ENCODE measurements at places on chromosomes 6 and 20.

DNA sequence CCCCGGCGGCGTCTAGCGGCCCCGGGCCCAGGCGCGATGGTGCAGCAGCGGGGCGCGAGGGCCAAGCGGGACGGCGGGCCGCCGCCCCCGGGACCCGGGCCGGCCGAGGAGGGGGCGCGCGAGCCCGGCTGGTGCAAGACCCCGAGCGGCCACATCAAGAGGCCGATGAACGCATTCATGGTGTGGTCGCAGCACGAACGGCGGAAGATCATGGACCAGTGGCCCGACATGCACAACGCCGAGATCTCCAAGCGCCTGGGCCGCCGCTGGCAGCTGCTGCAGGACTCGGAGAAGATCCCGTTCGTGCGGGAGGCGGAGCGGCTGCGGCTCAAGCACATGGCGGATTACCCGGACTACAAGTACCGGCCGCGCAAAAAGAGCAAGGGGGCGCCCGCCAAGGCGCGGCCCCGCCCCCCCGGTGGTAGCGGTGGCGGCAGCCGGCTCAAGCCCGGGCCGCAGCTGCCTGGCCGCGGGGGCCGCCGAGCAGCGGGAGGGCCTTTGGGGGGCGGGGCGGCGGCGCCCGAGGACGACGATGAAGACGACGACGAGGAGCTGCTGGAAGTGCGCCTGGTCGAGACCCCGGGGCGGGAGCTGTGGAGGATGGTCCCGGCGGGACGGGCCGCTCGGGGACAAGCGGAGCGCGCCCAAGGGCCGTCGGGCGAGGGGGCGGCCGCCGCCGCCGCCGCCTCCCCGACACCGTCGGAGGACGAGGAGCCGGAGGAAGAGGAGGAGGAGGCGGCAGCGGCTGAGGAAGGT, 715 bp downstream of the SOX12 start:
- peak; percentile 71 for DNase-seq

- no peak for DNase-seq
Measured at GRCh38 chr6:69105288-69105687, 470.2 kb downstream of the ADGRB3 start.

DNA sequence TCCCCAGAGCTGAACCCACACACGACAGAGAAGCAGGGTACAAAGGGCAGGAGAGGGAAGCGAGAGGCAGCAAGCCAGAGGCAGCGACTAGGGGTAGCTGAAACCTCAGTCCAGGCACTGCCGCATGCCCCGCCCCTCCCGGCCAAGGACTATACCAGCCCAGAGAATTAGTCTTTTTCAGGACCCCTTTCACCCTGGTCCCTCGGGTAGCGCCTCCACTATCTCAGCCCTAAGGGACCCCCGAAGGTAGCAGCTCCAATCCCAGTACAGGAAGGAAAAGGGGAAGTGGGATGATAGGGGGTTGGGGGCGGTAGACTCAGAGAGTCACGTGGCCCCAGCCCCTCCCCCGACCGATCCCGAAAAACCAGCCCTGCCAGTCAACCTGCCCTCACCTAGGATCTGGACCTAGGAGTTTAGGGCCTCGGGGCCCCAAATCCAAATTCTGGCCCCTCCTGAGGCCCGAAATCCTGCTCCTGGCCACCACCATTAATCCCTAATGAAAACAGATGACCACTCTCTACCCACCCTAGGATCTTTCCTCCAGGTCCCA, 1.3 kb downstream of the RGL2 start:
- DNase-seq = no peak

DNA sequence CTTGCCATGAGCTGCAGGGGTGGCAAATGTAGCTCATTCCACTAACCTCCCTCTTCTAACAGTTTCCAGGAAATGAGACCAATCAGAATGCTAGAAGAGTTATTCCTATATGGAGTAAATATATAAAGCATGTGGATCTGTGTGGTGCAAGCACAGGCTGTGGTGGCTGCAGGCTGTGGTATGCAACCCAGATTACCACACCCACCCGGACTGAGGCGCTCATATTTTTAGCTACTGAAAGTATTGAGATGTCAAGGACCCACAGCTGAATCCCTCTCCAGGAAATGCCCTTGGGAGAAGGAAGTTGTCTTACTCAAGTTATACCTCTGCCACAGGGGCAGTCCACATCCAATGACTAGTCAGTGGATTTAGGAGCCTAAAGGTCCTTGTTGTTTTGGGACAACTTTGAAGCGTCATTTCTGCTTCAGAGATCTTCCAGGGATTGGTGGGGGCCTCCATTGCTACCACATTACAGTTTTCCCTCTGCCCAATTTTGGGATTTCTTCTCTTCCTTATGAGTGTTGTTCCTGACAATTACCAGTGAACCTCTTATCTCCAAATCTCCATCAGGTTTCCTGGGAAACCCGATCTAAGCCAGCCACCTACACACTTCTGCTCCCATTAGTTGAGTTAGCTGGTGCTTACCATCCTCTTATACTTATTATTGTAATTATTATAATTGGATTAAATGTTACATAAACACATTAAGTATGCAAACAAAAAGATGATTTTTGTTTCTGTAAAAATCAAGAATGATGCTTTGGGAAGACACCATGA, 12.1 kb upstream of the REPS1 start:
- DNase-seq = no peak

GRCh38 chr6:54698974-54699373, 147.6 kb upstream of the FAM83B start:
- no peak for DNase-seq

DNA sequence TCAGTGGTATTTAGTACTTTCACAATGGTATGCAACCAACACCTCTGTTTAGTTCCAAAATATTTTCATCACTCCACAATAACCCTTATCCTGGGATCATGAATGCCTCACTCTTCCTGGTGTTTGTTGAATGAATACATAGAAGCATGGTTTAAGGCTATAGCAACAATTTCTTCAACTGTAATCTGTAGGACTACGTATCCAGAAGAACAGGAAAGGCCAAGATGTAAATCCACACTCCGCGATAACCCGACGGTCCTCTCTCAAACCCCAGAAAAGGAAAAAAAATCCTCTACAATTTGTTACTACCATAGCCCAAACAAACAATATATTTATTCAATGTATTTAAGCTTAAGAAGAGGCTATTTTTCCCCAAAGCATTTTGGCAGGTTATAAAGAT, 141.4 kb upstream of the SALL4 start:
- DNase-seq = no peak

DNA sequence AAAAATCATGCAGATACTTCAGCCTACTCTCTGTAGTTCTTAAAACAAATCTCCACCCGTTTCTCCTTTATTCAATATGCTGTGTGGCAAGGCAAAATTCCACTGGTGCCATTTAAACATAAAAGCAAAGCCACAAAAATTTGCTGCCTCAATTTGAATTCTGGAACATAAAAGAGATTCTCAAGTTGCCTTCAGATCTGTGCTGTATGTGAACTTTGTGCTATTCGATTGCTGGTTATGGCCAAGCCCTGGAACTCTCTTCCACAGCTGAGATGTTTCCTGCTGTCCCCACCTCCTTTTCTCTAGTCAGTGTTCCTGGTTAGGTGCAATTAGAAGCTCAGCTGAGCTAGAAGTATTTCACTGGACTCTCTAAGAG, 395.3 kb upstream of the BTBD3 start:
- no peak for DNase-seq

DNA sequence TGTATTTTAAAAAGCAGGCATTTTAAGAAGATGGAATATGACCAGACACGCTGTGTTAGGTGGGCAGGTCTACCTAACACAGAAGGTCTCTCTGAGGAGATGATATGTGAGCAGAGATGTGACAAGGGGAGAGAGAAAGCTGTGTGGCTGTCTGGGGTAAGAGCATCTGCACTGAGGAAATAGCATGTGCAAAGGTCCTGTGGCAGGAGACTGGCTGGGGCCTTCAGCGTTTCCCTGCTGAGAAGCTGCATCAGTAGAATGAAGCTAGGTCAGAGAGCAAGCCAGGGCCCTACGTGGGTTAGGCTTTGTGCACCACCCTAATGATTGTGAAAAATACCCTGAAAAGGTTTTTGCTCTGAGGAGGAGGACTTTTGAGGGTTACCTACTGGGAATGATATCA, 87.0 kb downstream of the TXNDC5 start:
- DNase-seq = no peak

- no peak for DNase-seq
Measured at GRCh38 chr20:52941808-52942207, 30.4 kb upstream of the TSHZ2 start.

DNA sequence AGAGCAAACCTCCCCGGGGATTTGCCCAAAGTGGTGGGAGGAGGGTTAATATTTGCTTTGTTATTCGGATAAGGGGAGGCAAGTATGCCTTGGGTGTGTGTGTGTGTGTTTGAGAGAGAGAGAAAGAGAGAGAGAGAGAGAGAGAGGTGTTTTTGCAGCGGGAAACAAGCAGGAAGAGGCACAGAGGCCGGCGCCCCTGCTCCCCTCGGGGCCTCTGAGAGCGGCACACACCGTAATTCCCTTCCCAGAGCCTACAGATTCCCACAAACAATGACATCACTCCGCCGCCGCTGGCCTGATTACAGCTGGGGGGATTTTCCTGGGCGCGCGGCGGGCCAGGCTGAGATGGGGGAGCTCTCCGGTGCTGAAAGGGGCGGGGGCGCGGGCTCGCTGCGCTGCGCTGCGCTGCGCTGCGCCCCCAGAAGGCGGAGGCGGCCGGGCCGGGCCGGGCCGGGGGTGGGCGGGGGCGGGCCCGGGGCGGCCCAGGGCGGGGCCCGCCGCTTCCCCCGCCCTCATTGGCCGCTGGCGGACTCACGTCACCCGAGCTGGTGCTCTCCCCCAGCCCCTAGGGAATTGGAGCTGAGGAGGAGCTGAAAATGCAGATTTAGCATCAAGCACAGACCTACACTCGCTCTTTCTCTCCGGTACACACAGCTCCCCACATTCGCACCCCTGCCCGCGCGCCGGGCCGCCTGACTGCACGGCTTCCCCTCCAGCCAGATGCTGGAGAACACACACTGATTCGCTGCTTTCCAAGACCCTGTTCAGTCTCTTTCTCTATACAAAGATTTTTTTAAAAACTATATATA, at the start of gene PCSK2:
PCSK2 (plus strand) TSS at position 631 of the 809 bp plus-strand sequence. CDS start 266 bp downstream, outside the sequence.
- DNase-seq = no peak

GRCh38 chr6:129842881-129843409, 18.2 kb downstream of the TMEM244 start:
- no peak for DNase-seq

GRCh38 chr6:37565267-37566110, 65.8 kb upstream of the CCDC167 start:
- no peak for DNase-seq

GRCh38 chr20:17818187-17818586, 118.4 kb downstream of the BANF2 start:
- DNase-seq = no peak

GRCh38 chr20:32444474-32445220, 86.5 kb downstream of the ASXL1 start:
- DNase-seq = no peak

DNA sequence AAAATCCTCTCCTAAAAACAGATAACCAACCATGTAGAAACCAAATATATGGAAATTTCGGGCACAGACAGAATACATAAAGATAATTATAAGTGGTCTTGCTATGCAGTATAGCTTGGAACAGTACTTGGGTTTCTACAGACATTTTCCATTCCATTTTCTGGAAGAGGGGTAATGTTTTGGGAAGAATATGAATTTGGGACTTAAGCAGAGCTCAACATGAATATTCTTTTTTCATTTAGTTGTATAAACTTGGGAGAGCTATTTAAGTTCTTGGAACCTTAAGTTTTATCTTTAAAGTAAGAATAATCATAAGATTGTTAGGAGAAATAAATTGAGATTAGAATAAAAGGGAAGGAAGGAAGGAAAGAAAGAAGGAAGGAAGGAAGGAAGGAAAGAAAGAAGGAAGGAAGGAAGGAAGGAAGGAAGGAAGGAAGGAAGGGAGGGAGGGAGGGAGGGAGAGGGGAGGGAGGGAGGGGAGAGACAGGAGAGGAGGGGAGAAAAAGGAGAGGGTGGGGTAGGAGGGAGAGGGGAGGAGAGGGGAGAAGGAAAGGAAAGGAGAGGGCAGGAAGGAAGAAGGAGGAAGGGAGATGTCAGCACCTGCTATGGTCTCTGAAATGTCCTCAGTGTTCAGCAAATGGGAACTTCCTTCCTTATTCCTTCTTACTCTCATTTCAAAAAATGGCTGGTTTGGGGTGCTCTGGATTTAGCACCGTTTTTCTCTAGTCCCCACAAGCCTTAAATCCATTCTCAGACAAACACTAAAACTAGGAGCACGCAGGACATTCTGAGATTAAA, 248.3 kb downstream of the LY86 start:
- no peak for DNase-seq

- no peak for DNase-seq
Measured at GRCh38 chr20:11642866-11643265, 274.8 kb upstream of the BTBD3 start.

- peak; percentile 21 for DNase-seq
Measured at GRCh38 chr20:31485450-31486339, 10.6 kb downstream of the REM1 start.

DNA sequence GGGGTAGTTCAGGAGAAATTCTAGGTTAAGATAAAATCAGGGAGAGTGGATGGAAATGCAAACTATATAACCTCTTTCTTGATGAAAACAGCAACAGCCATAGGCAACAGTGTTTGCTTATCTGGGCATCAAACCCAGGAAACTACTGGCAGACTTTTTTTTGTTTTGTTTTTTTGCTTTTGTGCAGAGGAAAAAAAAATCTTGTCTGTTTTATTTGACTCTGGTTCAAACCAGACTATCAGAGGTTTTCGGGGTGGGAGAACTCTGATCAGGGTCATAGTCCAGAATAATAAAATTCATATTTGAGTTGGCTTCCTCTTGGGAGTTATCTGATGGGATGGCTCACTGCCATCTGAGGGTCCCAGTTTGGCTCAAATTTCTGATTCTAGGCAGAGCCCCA, 88.8 kb upstream of the ZNFX1 start:
- no peak for DNase-seq

DNA sequence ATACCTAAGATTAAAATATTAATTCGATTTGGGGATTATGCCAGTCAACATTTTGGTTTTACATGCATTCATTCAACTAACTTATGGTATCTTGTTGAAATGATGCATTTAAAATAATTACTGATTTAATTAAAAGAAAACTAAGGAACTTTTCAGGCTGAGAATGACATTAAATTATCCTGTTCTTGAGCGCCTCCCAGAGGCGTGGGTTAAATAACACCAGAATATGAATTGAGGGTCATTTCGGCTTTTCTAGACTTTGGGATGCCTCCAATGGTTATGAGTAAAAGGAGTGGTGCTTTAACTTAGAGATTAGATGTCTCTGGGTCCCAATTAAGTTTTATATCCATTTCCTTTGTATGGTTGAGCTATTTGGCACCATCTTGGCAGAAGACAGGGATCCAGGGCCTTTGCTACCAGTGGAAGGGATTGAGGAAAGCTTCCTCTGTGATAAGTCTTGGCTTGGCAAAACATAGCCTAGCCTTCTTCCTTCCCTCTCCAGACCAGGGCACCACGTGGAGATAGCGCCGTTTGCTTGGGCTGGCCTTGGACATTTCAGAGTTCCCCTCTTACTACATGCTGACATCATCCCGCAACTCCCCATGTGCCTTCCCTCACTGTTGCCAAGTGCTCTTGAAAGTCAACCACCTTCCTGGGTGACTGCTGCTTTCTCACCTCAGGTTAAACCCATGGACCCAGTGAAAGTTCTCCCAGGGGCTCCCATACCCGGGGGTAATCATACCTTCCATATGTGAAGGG, 28.7 kb downstream of the GNAS start:
- DNase-seq = no peak

GRCh38 chr6:11411593-11411992, 126.0 kb upstream of the TMEM170B start:
- DNase-seq = no peak
